ENCODE measurements at places on chromosomes 5 and 9. TPM values are rescaled to one million over a fixed set of nuclear protein-coding genes. Genes with fewer than 3 reads are reported as not detected.
A peak's percentile ranks its signal among the peaks of the same experiment; 100 is the strongest.

DNA sequence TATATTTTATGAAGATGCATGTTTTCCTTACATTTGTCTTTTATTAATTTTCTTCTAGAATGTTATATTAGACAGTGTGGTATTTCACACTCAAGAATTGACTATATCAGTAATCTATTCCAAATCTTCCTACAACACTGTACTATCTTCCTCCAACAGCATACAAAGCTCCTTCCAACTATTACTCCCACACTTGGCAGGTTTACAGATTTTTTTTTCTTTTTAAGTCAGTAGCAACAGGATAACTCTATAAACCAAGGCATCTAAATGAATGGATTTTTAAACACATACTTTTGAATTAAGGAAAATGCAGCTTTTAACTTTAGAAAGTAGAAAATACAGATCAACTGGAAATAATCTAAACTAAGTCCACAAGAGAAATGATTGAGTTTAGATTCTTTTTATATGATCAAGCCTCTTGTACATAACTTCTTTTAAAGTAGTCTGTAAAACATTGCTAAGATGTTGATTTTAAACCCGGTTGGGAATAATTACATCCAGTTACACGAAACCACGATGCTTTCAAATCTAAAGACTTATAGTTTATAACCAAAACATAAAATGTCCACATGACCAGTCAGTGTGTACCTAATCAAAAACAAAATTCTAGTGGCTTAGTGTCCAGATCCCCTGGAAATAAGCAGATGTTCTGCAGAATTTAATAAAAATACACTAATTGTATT is 281.6 kb downstream of the ADAMTS6 start:
- no peaks in the 10 kb centered on the region for H3K36me3 ChIP-seq
- peak; percentile 80 for DNase-seq
- H3K27me3 ChIP-seq: no peaks in the 10 kb centered on the region
- H3K4me1 ChIP-seq: no peaks in the 10 kb centered on the region
- no peak overlapping the region for H3K4me3 ChIP-seq

The PFN3 gene
- total RNA-seq: not detected

- H3K27ac ChIP-seq: peak overlapping the region; percentile 45
- no peaks in the 10 kb centered on the region for H3K27me3 ChIP-seq
- H3K4me3 ChIP-seq: no peak overlapping the region
These were observed 8.6 kb downstream of the PDCD1LG2 start for GRCh38 chr9:5518937-5519319.

The NUTM2G gene
- total RNA-seq: not detected

The KLF4 gene
- 24.0 TPM for total RNA-seq

The TMEM252 gene
- total RNA-seq: 0.09 TPM

The BARX1 gene
- total RNA-seq: 0.09 TPM

DNA sequence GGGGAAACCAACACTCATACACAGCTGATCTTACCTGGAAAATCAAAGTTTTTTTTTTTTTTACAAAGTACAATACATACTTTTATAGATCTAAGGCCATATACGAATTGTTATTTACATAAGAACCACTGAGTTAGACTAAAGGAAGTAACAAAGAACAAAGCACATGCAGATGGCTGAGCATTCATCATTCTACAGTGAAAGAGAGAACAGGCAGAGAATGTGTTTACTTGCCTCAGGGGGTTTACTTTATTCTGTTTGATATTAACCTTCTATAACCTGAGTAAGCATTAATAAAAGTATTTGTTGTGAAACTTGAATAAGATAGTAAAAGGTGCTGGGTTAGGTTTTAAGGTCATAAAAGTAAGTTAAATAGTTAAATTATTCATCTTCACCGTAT is 54.7 kb downstream of the SLC38A9 start:
- H3K36me3 ChIP-seq: peaks cover 6% of the 10 kb centered on the region
- H3K27ac ChIP-seq: no peak overlapping the region
- no peak for DNase-seq
- H3K27me3 ChIP-seq: no peaks in the 10 kb centered on the region
- H3K4me3 ChIP-seq: no peak overlapping the region

The ZNF483 gene
- 3.1 TPM for total RNA-seq

The PHF24 gene
- 0.09 TPM for total RNA-seq

The FOXI1 gene
- total RNA-seq: not detected

- no peak within 1 kb of the TSS for H3K27ac ChIP-seq
- no peak for DNase-seq
- H3K4me1 ChIP-seq: peaks cover 32% of the 10 kb centered on the region
These were observed at the start of gene CA9 for GRCh38 chr9:35673132-35674024. TSS of gene CA9 (plus strand) at chr9:35673928. CDS start at chr9:35673960, 32 bp downstream.
